ENCODE measurements at places on chromosomes 1 and 21.

DNA sequence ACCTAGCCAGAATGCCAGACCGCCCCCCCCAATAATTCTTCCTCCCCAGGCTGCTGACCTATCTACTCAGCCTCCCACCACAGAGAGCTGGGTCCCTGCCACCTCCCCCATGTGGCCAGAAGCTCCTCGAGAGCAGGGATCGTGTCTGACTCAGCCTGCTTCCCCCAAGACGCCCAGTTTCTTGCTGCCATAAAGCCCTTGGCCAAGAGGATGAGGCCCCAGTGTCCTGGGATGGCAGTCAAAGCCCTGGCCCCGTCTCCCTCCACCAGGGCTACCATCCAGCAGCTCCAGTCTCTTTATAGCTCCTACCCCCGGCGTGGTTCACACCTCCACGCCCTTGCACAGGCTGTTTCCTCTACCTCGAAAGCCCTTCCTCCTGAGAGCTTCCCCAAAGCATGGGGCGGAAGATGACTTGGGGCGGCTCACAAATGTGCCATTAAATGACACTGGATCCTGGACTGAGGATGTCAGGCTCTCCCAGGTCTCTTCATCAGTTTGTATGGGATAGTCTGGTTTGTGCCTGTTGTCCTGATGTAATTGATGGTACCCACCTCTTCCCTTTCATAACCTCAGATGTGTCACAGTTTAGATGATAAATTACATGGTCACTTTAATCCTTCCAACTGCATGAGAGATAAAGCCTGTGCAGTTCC is 13.2 kb downstream of the ADGRB2 start:
- DNase-seq: no peak

GRCh38 chr1:185776522-185776921 is 42.3 kb downstream of the HMCN1 start:
- no peak for DNase-seq

DNA sequence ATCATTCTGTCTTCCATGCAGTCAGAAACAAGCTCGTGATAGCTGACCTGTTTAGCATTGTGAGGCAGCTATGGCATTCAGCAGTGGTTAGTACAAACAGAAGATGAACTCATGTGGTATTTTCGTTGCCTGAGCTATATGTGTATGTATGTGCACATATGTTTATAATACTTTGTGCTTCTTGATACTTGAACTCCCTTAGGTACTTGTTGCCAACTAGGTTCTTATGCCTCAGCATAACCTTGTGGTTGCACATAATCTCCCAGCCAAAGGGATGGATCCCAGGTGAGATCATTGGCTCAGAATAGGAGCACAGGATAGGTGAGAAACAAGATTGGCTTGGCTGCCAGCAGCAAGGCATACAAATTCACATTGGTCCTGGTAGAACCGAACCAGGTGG is 86.1 kb downstream of the VPS26C start:
- DNase-seq: no peak

GRCh38 chr1:155242805-155243358 is 12.4 kb downstream of the ENTREP3 start:
- no peak for DNase-seq

GRCh38 chr1:48005253-48006117 is 8.3 kb upstream of the TRABD2B start:
- no peak for DNase-seq

- no peak for DNase-seq
Measured at GRCh38 chr1:38789498-38790169, 69.9 kb downstream of the RRAGC start.

DNA sequence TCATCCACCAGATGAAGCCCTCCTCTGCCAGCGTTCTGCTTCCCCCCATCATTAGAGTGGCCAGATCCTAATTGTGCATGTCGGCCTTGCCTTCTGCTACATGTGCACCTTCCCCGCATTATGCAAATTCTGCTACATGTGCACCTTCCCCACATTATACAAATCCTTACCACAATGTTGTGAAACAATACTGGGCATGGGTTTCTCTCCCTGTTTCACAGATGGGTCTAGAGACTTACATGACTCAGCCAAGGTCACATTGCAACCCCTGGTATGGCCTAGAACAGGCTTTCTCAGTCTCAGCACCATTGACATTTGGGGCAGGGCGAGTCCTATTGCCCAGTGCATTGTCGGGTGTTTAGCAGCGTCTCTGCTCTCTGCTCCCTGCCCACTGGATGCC is 1.0 kb upstream of the CELA2A start:
- DNase-seq: no peak

- DNase-seq: no peak
Measured at GRCh38 chr1:69569576-69570328, 2.0 kb downstream of the LRRC7 start.

GRCh38 chr1:6984986-6985385 is 199.7 kb downstream of the CAMTA1 start:
- no peak for DNase-seq

DNA sequence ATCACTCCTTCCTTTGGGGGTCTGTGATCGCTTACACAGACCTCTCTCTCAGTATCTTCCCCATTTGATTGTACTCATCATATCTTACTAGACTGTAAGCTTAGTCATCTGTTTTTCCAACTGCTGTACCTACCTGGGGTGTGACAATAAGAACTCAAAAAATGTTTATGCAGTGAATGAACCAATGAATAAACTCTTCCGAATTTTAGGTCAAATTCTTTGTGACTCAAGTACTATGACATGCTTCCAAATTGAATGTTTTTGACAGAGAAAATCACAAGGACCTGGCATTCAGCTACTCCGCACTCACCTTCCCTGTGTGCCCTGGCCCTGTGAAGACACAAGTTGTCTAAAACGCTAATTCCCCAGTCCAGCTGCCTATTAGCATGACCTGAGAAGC is 42.1 kb downstream of the TMCO4 start:
- DNase-seq: no peak

DNA sequence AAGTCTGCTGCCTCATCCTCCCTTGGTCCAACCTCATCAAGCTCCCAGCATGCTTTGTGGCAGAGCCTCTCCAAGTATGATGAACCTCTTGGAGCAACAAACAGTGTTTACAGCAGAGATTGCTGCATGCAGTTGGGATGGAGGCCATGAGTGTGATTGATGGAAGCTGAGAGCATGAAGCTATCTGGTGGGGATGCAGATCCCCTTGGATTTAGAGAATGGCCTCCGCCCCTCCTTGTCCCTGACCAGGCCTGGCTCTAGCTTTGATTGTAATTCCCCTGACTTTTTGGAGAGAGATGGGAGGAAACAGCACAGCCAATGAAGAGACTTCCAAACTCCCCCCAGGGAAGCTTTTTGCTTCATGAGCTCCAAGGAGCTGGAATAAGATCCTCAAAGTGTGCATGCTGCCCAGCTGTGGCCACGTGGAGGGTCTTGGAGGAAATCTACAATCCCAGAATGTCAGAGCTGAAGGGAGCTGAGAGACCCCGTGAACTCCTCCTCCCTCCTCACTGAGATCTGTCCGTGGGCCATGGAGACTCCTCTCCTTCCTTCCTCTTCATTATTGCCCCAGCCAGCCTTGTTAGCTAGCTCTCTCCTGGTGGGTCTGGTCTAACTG is 165.3 kb upstream of the USP24 start:
- no peak for DNase-seq

DNA sequence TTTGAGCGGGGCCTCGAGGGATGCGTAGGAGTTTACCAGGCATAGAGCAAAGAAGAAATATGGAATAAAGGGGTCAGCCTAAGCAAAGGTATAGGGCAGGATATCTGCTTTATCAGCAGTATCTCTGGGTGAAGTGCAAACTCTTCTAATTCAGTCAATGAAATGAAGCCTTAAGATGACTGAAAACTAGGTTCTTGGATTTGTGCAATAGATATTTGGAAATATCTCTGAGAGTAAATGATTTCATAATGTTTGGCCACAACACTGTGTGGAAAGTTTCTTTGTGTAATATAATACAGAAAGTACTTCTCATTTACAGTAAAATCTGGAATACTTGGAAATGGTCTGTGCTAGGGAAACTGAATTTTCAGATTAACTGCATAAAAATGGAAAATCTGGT is 26.1 kb downstream of the KCNJ15 start:
- DNase-seq: no peak

GRCh38 chr1:56827711-56828110 is 8.5 kb upstream of the FYB2 start:
- DNase-seq: no peak

- no peak for DNase-seq
Measured at GRCh38 chr1:18676332-18676781, 45.7 kb downstream of the PAX7 start.

GRCh38 chr1:181604482-181605249 is 121.3 kb downstream of the CACNA1E start:
- no peak for DNase-seq

DNA sequence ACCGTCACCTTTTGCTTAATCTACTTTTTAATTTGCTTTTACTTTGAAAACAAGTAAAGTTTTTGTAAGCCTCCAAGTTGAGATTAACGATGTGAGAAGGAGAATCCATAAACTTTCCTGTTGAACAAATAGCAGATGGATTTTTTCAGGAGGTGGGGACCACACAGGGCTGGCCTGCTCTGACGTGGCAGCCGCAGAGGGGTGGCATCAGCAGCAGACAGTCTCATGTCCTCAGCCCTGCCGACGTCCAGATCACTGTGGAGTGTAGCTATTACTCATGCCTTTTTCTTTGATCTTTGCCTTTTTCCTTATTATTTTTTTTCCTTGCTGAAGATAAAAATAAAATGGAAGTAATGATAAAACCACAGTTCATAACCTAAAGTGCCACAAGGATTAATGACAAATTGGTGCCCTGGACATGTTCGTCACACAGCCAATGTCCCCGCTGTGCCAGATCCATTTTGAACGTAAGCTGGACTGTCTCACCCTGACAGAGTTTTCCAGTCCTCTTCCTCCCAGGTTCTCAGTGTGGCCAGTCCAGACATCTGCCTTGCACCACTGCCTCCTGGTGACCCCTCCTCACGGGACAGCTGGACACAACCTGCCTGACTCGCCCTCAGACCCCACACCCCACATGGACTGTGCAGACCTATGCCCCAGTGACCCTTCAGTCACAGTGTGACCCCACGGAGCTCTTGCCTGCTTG is 15.4 kb upstream of the ZBTB21 start:
- no peak for DNase-seq

DNA sequence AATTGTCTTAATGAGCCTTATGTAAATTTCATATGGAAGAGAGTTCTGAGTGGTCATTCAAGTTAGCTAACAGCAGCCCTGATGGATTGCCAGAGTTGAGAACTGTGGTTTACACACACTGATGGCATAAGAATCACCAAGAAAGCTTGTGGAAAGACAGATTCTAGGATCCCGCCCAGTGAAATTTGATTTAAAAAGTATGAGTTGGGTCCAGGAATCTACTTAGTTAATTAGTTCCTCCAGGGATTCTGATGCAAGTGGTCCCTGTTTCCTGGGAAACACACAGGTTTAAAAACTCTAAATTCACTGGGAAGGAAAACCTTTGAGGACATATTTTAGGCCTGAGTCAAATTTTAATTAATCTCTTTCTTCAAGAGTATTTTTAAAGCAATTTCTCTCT is 144.3 kb downstream of the NTPCR start:
- no peak for DNase-seq

- no peak for DNase-seq
Measured at GRCh38 chr1:212458817-212459216, 26.1 kb downstream of the NENF start.

DNA sequence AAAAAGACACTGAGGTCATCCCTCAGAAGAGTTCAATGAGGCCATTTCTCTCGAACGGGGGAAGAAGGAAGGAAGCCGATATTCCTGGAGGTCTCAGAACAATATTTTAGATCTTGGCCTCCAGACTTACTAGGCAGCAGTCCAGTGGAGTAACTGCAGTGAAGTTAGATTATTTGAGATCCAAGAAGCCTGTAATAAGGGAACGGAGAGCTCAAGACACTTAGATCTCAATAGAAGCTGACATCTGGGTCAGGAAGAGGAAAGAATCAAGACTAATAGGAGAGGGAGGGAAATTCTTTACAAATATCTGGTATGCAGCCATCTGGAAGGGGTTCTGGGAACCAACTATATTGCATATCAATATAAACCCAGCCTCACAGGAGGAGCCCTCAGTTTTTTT is 13.6 kb upstream of the ENAH start:
- DNase-seq: no peak

DNA sequence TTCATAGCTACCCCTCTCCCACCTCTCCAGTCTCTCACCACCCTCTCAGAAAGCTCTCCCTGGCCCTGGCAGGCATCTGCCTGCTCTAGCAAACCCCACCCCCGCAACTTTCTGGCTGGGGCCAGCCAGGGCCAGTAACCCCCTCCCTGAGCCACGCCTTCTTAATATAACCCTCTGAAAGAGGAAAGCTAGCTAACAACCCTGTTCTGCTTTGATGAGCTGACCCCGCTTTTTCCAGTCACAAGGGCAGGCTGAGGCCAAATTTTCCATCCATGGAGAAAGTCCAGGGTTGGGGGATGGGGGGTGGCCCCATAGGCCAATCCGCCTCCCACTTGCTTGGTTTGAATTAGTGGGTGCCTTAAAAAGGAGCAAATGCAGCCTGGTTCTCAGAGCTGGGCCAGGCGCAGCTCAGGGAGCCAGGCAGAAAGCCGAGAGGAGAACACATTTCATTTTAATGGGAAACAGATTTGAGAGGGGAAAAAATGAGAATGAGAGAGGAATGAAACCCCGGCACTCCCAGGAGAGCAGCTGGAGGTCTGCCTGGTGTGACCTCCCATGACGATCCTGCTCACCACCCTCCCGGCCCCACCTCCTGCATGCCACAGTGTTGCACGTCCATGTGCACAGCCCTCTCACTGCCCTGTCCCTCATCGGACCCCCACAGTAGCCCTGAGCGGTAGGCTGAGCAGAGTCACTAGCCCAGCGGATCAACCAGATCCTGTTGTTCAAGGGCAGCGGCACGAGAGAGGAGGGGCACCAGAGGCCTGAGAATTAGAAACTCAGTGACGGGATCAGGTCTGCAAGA is 62.3 kb downstream of the OPTC start:
- DNase-seq: no peak

- DNase-seq: no peak
Measured at GRCh38 chr21:26920055-26920454, 46.8 kb downstream of the ADAMTS5 start.

GRCh38 chr1:240508950-240509349 is 103.0 kb downstream of the GREM2 start:
- DNase-seq: no peak

DNA sequence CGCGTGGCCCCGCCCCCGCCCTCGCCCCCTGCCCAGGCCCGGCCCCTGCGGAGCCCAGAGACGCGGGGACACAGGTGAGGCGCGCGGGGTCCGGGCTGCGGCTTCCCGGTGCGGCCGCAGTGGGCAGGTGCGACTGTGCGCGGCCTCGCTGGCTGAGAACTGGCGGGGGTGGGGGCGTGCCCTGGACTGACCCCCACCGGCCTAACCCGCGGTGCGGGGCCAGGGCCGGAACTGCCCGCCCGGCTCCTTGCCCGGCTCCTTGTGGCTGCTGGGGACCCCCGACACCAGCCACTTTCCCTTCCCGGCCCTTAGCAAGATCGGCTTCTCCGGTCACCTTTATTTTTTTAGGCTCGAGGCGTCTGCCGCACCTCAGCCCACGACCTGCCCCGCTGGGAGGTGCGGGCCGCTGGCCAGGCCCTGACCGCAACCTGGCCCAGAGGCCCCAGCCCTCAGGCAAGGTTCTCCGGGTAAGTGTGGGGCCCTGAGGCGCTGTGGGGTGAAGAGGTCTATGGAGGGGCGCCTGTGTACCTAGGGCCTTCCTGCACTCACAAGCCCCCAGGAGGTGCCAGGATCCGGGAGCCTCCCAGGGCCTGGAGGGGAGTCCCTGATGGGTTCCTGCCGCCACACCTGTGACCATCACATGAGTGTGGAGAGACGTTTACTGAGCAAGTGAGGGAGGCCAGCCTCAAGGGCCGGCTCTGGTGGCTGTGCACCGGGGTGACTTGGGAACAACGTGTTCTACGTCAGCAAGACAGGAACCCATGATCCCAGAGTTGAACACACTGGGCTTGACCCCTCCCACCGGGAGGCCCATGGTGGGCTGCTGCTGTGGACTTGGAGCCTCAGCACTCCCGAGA is at the start of gene SMIM1:
TSS of gene SMIM1 (plus strand) at position 35 of the 857 bp plus-strand sequence. CDS start 2,625 bp downstream, outside the sequence.
- no peak for DNase-seq

All from left kidney (tissue), 8 donors.